ENCODE measurements at places on chromosomes 5 and 9.

DNA sequence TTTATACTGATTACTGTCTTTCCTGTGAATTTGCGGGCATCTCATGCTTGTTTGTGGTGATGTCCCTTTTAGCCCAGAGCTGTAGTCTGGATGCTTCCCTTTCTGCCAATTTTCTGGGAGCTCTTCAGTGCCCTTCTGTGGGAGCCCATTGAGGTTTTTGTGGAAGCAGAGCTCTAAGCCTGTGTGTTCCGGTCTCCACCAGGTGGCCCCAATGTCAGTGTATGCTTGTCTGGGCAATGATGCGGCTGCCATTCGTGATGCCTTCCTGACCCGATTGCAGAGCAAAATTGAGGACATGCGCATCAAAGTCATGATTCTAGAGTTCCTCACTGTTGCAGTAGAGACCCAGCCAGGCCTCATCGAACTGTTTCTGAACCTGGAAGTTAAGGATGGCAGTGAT, 35.1 kb downstream of the SH3GLB2 start:
- no peak for DNase-seq

GRCh38 chr9:89814340-89815040, 209.7 kb downstream of the GADD45G start:
- DNase-seq, result no peak

- no peak for DNase-seq
These were observed 43.6 kb upstream of the FYB1 start for GRCh38 chr5:39262981-39263380.

- DNase-seq, result no peak
These were observed 235.6 kb upstream of the RPS23 start for GRCh38 chr5:82513738-82514137.

DNA sequence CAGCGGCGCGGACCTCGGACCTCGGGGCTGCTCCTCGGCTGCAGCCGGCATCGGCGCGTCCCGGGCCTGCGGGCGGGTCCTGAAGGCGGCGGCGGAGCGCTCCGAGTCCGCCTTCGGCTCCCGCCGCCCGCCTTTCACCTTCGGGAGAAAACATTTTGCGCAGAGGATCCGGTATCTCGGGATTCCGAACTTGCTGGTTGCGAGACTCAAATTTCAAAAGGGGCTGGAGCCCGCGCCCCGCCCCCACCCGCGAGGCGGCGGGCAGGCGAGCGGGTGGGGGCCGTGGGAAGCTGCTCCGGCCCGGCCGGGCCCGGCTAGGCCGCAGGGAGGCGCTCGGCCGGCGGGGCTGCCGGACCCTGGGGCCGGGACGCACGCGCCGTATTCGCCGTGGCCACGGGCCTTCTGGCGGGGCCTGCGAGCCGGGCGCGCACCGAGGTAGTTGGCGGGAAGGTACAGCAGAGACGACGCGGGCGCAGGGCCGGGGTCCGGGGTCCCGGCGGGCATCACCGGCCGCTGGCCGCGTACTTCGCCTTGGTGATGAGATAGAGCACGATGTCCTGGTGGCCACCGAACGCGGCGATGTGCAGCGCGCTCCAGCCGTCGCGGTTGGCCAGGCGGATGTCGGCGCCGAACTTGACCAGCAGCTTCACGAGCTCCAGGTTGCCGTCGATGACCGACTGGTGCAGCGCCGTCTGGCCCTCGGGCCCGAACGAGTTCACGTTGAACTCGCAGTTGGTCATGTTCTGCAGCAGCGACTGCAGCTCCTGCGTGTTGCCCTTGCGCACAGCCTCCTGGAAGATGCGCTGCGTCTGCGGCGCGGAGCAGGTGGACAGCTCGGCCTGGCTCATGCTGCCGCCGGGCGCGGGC, 757 bp downstream of the NRARP start:
- DNase-seq, result no peak

DNA sequence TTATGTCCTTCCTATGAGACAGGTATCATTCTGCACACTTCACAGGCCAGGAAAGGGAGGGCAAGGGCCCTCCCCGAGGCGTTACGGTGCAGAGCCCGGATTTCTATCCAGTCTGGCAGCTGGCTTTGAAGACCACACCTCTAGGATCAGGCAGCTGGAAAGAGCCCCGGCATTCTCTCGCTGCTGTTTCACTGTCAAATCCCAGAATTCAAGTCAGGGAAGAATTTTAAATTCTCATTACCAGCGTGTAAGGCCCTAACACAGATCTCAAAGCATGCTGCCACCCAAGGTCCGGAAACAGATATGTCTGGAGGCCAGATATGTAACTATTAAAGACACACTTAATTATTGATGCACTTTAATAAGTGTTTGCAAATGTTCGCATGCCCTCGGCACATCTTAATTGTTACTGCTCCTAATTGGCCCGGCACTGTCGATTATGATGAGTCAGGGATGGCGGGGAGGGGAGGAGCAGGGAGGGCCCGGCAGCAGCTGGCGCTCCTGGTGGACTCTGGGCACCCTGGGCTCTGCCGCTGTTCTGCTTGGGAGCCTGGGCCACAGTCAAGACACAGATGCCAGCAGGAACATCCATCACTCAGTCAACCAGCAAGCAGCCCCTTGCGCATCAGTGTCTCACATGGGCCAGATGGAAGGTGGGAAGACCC, 76.3 kb upstream of the BARHL1 start:
- no peak for DNase-seq

DNA sequence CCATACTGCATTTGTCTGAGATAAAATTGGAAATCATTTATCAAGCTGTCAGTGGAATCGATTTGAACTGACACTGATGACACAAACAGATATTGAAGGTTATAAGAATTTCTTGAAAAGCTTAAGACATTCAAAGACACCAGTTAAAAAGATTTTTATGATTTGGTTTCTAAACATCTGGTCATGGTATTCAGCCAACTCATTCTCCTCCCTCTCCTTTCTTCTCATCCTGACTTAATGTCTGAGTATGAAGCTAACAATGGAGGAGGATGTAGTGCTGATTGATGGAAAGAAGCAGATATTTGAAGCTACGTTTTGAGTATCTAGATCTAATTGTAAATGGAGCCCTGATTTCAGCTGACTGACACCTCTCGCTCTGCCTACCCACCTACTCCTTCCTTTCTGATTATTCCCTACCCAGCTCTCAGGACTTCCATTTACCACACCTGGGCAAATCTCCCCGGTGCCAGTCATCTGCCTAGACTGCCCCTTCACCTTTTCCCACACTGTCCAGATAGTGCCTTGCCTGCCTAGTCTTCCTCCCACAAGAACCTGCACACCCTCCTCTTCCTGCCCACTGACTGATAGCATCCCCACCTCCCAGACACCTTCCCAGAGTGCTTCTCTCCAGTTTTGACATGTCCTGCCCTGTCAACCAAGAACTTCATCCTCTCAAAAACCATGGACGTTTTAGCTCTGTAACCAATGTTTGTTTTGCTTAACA, 20.7 kb upstream of the LIFR start:
- DNase-seq, result no peak

- DNase-seq, result no peak
These were observed 63.1 kb upstream of the RANBP6 start for GRCh38 chr9:6078382-6079105.

- DNase-seq, result no peak
These were observed 143.6 kb downstream of the CDH9 start for GRCh38 chr5:26894719-26895263.

DNA sequence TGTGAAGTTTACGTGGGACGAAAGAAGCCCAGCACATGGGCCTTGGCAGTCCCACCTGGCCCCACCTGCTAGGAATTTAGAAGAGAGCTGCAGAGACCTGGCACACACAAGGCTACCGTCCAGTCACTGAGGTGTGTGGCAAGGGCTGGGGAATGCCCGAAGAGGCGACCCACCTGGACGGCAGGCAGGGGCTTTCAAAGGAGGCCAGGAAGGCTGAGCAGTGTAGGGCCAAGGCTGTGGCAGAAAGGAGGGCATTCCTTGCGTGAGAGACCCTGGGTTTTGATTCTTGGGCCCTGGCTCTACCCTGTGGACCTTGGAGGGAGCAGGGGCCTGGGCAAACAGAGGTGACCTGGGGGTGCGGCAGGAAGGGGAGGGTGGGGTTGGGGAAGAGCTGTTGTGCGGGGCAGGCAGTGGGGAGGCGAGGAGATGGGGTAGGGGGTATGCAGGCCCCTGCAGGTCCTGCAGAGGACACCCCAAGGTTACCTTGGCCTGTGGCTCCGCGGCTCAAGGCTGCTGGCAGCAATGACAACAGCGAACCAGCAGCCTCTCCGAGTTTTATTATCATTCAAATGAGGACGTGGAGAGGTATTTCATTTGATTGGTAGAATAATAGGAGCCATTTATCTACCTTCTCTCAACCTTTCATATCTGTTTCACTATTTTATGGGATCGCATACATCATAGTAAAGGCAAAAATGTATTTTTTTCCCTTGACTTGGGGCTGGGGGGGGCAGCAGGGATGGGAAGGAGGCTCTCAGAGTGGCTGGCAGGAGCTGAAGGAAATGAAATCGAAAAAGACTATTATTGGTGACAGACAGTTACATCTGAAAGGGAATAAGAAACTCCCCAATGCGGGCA, 24.8 kb downstream of the TSPAN17 start:
- DNase-seq, result no peak

DNA sequence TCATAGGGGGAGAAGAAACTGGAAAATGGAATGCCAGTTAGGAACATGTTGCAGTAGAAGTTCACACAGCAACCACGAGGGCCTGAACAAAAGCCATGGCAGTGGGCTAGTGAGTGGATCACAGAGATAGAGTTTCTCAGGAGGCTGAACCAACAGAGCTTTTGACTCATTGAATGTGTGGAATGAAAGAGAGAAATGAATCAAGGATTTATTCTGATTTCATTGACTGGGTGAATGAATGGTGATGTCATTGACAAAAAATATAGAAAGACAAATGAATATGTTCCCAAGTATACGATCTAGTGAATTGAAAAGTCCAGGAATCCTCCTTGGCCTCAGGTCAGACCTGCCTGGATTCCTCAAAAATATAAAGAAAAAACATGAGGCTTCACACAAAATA, 99.2 kb downstream of the ZNF462 start:
- DNase-seq, result no peak

DNA sequence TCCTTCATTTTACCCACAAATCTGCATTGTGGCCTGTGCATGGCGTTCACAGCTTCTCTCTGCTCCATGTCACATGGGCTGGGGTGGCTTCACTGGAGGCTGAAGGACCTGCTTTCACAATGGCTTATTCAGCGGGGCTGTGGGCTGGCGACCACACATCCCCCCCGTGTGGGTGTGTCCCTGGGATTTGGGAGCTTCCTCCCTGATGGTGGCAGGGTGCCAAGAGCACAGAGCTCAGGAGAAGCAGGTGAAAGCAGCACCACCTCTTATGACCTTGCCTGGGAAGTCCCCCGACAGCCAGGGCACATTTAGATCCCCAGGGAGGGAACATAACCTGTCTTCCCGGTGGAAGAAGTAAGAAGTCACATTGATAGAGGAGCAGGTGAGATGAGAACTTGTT, 5.0 kb upstream of the MED10 start:
- DNase-seq, result no peak

- no peak for DNase-seq
These were observed 62.9 kb upstream of the ORM1 start for GRCh38 chr9:114259798-114260523.

DNA sequence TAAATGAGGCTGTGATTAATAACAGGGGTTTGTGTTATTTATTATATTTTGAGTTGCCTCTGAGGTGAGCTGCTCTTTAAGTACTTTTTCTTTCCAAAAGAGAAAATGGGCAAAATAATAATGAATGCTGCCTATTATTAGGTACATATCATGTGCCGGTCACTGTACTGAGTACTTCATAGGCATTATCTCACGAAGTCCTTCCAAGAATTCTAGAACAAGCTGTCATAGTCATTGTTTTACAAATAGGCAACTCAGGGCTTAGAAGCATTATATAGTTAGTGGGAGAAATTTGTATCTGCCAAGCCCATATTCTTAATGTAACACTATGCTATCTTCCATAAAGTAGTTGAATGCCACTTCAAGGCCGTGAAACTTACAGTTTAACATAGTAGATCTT, 628.7 kb downstream of the CCDC171 start:
- DNase-seq, result no peak

GRCh38 chr5:9502050-9502834, 43.6 kb downstream of the SEMA5A start:
- DNase-seq, result no peak

GRCh38 chr9:97979788-97980478, 3.2 kb upstream of the ANP32B start:
- DNase-seq, result no peak

GRCh38 chr9:79824265-79824664, 252.5 kb downstream of the TLE4 start:
- DNase-seq, result no peak

- DNase-seq, result no peak
These were observed 1111.1 kb downstream of the TAF11L14 start for GRCh38 chr5:18745042-18745987.

- no peak for DNase-seq
These were observed 14.5 kb upstream of the TAL2 start for GRCh38 chr9:105647595-105648349.

GRCh38 chr5:159021901-159022556, 77.7 kb downstream of the EBF1 start:
- DNase-seq, result no peak

DNA sequence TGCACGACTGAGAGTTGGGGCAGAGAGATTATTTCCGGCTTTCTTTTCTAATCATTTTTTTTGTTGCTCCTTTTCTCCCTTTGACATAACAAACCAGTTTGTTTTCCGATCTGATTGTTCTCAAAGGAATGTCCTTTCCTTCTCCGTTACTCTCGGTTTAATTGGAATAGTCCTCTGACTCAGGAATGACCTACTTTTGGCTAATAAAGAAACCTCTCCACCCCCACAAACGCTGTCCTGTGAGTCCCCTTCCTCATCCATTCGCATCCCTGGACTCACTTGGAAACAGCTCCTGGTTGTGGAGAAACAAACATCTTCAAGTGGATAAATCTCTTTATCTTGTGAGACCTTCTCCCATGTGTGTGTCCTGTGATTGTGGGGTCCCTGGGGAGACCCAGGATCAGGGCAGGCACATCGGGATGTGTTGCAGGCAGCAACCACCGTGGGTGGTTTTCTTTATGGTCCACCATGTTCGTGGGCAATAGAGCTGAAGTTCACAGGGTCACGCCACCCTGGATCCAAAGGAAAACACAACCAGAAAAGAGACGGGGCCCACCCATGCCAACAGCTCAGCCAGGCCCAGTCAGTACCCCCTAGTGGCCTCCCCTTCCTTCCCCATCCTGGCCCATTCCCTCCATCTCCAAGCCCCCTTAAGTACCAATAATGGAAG, 45.2 kb upstream of the NEK6 start:
- no peak for DNase-seq

DNA sequence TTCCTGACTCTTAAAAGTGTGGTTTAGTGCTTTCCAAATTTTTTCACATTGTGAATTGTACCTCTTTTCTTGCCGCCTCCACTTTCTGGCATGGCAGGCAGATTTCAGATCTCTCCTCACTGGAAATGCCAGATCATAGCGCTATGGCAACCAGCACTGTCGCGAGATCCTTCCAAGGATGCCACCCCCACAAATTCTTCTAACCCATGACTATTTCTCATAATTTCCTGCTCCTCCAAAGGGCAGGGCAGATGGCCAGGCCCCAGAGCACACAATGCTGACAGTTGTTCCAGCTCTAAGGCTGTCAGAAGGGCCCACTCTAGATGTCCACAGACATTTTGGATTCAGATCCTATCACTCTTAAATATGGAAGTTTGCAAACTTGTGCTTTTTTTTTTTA, 446.2 kb upstream of the RIOK2 start:
- no peak for DNase-seq
